ENCODE measurements at places on chromosomes 3 and 15. TPM values are rescaled to one million over a fixed set of nuclear protein-coding genes. Genes with fewer than 3 reads are reported as not detected.

Gene NMNAT3
- total RNA-seq: 0.46 TPM

Gene GLT8D1
- total RNA-seq: 106 TPM

Gene ADAMTS17
- total RNA-seq: 4.8 TPM

Gene PYGO1
- total RNA-seq: 10.1 TPM

Gene SPSB4
- not detected for total RNA-seq

Gene ADGRG7
- total RNA-seq: not detected

Gene SIDT1
- 0.20 TPM for total RNA-seq
